IMR-90 (cell line): ENCODE measurements at places on chromosomes 3 and 15.

DNA sequence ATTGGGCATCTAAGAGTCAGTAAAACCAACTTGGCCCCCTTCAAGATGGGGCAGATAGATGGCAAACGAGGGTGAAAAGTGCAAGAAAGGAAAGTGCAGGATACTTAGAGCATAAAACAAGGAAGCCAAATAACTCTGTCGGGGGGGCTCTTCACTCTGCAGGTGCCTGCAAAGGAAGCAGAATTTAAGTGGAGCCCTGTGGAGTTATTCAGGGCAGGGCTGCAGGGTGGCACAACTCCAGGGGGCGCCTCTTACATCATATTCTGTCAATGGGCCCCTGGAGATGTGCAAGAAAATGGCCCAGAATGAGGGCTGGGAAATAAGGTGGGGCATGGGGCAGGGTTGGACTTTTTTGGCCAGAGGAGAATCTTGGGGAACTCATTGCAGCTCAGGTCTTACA is 69.7 kb downstream of the CD47 start:
- DNase-seq, result no peak

GRCh38 chr3:50213373-50213772 is 8.3 kb downstream of the SLC38A3 start:
- DNase-seq, result no peak

DNA sequence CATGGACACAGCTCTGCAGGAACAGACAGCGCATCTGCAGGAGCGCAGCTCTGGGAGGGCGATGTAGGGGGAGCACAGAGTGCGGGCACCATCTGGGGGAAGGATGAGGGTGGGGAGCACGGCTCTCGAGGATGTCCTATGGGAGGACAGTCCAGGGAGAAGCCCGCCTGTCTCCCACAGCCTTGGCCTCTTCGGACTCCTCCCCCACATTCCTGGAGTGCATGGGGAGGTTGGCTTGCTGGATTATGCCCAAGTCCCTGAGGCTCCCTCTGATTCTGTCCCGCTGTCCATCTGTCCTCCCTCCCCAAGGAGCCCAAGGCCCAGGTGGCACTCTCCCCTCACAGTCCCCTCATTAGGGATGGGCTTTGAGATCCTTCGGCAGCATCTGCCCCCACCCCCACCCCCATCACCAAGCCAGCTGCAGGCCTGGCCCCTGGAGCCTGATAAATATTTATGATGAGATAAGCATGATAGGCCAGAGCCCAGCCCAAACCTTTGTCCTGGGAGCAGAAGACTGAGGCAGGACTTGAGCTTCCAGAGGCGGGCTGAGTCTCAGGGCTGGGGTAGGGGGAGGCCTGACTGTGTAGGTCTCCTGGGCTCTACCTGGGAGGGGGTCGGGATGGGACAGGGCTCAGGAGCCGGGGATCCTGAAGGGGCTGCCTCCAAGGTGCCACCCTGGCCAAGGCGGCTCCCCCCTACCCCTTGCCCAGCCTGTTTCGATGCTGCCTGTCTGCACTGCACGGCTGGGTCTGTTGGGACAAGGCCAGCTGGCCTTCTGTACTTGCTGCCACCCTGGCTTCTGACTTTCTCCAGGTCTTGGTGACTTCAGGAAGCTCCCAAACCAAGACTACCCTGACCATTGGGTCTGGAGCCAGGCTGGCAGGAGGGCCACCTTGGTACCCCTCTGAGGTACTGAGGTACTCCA is 28.6 kb upstream of the SEMA3F start:
- peak; percentile 45 for DNase-seq

- no peak for DNase-seq
Observed at GRCh38 chr3:66177026-66177425, 43.8 kb upstream of the SLC25A26 start.

DNA sequence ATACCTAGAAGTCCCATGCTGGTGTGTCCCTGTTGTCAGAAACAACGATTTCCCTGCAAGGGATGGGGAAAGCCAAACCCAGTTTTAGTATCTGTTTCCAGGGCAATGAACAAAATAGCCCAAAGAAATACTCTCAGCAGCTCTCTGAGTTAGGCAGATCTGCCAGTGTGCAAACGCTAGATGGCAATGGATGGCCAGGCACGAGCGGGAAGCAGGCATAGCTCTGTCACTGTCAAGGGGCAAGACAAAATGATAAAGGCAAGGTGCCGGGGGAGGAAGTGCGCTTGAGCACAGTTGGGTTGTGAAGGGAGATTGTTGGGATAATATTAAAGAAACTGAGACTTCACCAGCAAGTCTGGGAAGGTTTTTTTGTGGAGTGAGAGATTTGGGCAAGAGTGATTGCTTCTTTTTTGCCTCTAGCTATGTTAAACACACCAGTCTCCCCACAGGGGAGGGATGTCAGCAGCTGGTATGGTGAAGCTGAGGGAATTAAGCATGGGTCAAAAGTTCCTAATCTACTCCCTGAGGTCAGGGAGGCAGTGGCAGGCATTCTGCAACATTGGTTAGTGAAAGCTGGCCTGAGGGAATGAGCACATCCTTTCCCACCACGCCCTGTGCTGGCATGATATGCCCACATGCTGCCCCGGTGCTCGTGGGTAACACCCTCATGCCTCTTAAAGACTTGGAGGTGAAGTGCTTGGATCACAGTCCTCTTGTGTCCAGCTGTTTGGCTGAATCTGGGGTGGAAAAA is 117.5 kb downstream of the PDCD6IP start:
- peak; percentile 28 for DNase-seq

DNA sequence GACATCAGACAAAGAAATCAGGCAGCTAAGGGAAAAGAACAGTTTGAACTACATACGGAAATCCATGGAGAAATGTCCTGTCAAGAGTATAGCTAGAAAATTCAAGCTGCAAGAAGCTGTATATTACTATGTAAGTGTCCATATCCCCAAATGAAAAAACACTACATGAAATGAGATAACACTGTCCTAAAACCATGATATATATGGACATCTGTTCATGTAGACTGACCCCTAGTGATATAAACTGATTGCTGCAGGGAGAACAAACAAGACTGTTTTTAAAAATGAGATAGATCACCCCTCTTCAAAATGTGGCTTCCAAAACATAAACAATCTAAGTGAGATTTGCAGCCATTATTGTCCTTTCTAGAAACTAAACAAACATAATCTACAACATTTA is 985.6 kb downstream of the EPHA3 start:
- DNase-seq, result peak; percentile 5
